NK-92 treated with Interleukin-12 subunit alpha and Interleukin-12 subunit beta, amount 100 ng/mL, for 24 hours (cell line): ENCODE measurements at places on chromosomes 13 and 19.
A peak's percentile ranks its signal among the peaks of the same experiment; 100 is the strongest.

- DNase-seq, result no peak
Observed at GRCh38 chr13:43377973-43378372, 354.6 kb downstream of the DNAJC15 start.

GRCh38 chr13:93262729-93263345 is 36.2 kb downstream of the GPC6 start:
- no peak for DNase-seq

DNA sequence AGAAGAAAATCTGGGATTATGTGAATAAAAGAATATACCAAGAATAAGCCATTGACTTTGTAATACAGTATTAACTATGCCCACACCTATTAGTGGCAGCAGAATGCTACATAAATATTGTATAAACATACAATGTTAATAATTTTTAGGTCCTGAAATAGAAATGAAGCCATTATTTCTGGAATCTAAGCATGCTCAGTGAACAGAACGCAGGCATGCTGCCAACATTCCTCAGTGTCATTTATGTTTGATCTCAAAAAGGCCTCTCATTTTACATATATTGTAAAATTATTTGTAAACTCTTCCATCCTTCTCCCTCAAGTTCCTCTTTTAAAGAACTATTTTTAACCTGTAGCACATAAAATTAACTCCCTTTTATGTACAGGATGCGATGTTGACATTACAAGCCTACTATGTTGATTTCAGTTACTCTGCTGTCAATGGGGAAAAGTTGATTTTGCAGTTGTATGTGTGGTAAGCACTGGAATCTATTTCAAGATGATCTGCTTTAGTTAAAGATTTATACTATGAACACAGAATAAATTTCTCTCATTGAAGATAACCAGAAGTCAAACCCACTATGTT is 118.8 kb downstream of the VWA8 start:
- no peak for DNase-seq

- no peak for DNase-seq
Observed at GRCh38 chr19:38979812-38980211, 4.3 kb upstream of the FBXO17 start.

GRCh38 chr19:12278713-12279112 is 16.0 kb downstream of the ZNF44 start:
- DNase-seq, result no peak

DNA sequence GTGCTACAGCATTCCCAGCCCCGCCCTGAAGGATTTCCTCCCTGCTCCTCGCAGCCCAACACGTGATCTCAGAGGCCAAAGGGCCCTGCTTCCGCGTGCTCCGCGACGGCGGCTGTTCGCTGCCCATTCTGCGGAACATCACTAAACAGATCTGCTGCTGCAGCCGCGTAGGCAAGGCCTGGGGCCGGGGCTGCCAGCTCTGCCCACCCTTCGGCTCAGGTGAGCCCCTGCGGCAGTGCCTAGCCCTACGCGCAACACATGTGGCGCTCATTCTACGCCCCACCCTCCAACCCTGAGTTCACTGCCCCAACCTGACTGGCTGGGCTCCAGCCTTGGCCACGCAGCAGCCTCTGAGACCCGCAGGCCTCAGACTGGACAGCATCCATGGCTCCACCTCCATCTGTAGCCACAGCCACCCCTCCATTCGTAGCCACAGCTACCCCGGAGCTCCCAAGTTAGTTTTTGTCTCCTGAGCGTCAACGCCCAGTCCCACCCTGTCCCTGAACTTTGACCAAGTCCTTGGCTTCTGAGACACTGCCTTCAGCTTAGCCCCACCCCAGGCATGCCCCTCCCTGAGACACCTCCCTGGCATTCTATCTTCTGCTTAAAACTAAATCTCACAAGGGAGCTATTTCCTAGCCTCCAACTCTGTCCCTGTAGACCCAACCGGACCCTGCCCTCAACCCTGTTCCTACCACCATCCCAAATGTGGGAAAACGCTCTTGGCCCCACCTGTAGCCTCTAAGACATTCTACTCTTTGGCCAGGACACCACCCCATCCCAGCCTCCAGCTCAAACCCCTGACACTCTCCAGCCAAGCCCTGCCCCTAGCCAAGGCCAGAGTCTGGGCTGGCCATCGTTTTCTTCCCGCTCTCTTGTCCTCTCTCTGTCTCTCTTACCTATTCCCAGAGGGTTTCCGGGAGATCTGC is 6.4 kb downstream of the LTBP4 start:
- DNase-seq, result no peak

- DNase-seq, result no peak
Observed at GRCh38 chr13:35843272-35843671, 287.9 kb downstream of the DCLK1 start.

DNA sequence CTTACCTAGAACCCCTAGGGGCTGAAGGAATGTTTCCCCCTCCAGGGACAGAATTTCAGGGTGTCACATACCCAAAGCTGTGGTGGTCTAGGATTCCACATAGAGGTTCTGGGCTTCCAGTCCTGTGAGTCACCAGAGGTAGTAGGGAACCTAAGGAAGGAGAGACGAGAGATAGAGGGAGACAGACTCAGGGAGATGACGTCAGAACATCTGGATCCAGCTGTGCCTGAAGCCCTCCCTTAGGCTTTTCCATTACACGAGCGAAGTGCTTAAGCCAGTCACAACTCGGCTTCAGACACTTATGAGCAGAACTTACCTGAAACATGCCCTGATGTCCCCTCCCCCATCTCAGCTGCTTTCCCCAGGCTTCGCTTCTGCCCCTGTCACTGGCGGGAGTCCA is 11.8 kb upstream of the SELENOW start:
- no peak for DNase-seq

- peak; percentile 55 for DNase-seq
Observed at GRCh38 chr13:42272115-42272803, at the start of gene AKAP11. AKAP11 (plus strand) TSS chr13:42272152; CDS start chr13:42286349, 14,197 bp downstream.

GRCh38 chr13:112069061-112069844 is 2.3 kb downstream of the SOX1 start:
- no peak for DNase-seq

DNA sequence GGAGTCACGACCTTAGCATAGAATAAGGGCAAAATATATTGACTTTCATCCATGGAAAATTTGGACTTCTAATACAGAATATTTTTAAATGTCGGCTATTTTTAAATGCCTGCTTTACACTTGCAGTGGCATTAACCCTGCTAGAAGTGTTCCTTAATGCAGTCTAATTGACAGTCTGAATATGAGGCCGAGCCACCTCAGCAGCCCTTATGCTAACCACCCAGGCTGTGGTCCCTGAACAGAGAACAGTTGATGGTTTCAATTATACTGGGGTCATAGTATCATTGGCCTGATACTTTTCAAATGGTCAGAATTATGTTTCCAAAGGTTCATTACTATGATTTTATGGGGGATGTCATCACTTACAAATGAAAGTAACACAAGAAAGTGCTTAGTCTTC is 764.7 kb upstream of the SLITRK1 start:
- DNase-seq, result no peak

GRCh38 chr19:38666663-38667511 is 19.4 kb downstream of the ACTN4 start:
- peak; percentile 26 for DNase-seq

DNA sequence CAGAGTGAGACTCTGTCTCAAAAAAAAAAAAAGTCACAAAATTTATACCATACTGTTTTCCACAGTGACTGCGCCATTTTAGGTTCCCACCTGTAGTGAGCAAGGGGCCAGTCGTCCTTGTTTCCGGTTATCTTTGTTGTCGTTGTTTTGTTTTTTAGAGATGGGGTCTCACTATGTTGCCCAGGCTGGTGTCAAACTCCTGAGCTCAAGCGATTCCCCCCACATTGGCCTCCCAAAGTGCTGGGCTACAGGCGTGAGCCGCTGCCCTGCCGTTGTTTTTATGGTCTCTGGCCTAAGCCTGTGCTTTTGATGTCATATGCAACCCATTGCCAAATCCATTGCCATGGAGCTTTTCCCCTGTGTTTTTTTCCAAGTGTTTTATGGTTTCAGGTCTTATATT is 3.3 kb downstream of the UPF3A start:
- no peak for DNase-seq

GRCh38 chr13:33548069-33548468 is 262.5 kb upstream of the STARD13 start:
- DNase-seq, result no peak

DNA sequence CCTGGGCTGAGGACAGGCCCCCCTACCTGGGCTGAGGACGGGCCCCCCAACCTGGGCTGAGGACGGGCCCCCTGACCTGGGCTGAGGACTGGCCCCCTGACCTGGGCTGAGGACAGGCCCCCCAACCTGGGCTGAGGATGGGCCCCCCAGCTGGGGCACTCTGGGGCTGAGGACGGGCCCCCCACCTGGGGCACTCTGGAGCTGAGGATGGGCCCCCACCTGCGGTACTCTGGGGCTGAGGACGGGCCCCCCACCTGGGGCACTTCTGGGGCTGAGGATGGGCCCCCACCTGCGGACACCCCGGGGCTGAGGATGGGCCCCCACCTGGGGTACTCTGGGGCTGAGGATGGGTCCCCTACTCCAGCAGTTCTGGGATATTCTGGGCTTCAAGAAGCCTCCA is 65.5 kb downstream of the RASA3 start:
- DNase-seq, result no peak

GRCh38 chr13:81762449-81762848 is 1421.5 kb upstream of the SPRY2 start:
- no peak for DNase-seq
